Putamen (tissue), 1 donor: ENCODE measurements at places on chromosomes 12 and 14.
A peak's percentile ranks its signal among the peaks of the same experiment; 100 is the strongest.

- DNase-seq: no peak
These were observed 9.9 kb downstream of the HELB start for GRCh38 chr12:66312189-66312588.

- DNase-seq: no peak
These were observed 294.5 kb downstream of the KSR2 start for GRCh38 chr12:117674313-117674712.

DNA sequence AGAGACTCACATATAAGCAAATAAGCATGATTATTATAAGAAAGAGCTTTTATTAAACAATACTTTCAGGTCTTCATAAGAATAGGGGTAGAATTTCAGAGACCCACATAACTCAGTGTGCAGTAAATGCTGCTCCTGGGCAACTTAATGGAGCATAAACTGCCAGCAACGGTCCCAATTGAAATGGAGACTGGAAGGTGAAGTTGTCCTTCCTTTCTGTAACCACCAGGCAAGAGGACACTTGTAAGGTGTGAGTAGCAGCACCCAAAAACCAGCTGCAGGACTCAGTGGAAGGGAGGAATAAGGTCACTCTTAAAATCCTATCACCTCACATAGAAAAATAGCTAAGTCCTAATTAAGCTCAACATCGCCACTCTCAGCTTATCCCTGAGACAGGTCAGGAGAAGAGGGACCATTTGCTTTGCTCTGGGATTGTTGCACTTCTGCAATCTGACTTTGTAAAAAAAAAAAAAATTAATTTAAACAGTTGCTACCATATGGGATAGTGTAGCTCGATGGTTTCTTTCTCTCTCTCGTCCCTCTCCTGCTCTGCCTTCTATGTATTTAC, 22.7 kb upstream of the LTA4H start:
- no peak for DNase-seq

GRCh38 chr12:39125566-39125965, 220.2 kb upstream of the CPNE8 start:
- no peak for DNase-seq

DNA sequence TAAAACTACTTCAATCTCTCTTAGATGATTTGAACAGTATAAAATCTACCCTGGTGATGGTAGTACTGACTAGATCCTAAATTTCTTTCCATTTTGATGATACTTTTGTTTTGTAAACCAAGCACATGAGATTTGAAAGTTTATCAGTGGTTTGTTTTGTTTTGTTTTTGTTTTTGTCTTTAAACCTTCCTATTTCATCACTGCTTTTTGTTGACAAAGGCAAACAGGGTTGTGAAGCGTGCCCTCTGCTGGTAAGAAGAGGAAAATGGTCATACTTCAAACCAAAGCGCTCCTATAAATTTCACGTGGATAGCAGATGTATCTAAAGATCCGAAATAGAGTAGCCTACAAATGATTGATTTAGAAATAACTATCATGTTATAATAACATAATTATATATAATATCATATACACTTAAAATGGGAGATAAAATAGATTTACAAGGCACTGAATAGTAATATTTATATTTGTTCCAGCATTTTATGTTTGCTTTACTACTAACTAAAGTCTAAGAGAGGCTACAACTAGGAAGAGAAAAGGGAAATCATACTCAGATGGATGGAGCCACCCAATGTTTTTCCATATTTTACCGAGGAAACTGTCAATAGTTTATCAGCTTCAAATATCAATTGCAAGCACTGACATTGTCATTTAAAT, 254.0 kb upstream of the USP15 start:
- no peak for DNase-seq

GRCh38 chr12:188910-189621, 24.9 kb downstream of the SLC6A12 start:
- peak; percentile 68 for DNase-seq

DNA sequence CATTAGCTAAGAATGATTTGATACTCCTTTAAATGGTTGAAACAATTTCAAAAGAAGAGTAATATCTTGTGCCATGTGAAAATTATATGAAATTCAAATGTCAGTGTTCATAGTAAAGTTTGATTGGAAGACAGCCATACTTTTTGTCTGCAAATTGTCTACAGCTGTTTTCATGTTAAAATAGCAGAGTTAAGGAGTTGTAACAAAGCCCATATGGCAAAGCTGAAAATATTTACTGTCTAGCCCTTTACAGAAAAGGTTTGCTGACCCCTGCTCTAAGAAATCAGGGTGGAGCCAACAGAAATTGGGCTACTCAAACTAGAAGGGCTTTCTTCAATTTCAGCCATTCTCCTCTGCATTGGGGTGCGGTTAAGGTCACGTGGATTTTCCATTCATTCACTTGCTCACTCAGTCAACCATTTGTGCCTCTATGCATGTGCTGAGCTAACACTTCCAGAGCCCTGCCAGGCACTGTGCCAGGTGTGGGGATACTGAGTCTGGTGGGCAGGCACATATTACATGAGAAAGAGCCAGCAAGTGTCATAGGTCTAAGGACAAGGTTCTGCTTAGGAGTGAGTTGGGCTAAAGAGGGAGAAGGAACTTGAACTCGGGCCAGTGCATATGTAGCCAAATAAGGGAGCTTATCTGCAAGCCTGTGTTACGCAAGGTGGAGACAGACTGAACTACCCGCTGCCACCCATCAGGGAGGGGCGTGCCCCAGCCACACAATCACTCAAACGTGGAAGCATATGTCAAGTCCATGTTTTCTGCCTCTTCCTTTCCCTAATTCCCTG, 139.8 kb upstream of the NOS1 start:
- no peak for DNase-seq

- DNase-seq: no peak
These were observed 148.0 kb upstream of the G2E3 start for GRCh38 chr14:30410986-30411385.

DNA sequence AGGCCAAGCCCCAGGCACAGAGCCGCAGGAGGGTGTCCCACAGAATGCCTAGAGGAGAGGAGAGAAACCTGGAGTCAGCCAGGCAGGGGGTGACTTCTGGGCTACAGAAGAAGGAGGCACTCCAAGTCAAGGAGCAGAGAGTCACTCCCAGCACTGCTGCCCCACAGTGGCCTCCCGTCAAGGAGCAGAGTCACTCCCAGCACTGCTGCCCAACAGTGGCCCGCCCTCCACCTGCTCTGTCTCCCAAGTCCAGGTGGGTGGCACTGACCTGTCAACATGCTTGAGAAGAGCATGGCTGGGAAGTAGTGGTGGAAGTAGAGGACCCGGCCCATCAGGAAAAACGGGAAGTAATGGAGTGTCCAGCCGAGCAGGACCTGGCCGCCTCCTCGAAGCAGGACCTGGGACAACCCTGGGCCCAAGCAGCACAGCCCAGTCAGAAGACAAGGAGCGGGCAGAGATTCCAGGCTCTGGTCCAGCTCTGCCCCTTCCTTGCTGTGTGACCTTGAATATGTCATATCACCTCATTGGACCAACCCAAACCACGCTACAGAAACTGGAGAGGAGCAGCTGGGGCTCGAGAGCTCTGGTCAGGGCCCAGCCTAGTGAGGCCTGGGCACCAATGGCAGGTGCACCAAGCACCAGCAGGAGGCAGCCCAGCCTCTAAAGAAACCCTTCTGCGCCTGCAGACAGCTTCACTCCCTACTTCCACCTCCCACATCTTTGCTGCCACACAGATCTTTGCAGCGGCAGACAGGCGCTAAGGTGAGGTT, 7.6 kb upstream of the NGB start:
- no peak for DNase-seq

GRCh38 chr12:130177635-130178242, 15.5 kb downstream of the FZD10 start:
- DNase-seq: no peak

- no peak for DNase-seq
These were observed 120.1 kb downstream of the AACS start for GRCh38 chr12:125185311-125185739.

DNA sequence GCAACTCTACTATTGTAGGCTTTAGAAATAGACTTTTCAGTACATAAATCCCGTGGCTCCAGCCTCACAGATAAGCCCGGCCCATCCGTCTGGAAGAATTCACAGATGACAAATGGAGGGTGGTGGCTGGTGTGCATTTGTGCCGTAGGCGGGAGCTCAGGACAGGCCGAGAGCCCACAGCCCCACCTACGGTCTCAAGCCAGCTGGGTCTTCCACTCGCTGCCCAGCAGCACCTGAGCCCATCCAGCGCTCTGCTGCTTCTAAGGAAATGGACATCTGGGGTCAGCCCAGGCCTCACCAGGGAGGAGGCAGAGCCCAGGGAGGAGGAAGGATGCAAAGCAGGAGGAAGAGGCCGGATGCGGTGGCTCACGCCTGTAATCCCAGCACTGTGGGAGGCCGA, 72.8 kb downstream of the KIF26A start:
- DNase-seq: no peak

GRCh38 chr14:102878174-102878969, 44.1 kb upstream of the AMN start:
- DNase-seq: no peak

GRCh38 chr14:20667957-20668356, 16.4 kb upstream of the RNASE4 start:
- DNase-seq: no peak

- no peak for DNase-seq
These were observed 52.4 kb upstream of the EIF5 start for GRCh38 chr14:103281496-103282231.

GRCh38 chr12:124525927-124526692, 41.3 kb downstream of the NCOR2 start:
- no peak for DNase-seq
